COR-L47 (cell line): ENCODE measurements at places on chromosomes 6 and 20.

DNA sequence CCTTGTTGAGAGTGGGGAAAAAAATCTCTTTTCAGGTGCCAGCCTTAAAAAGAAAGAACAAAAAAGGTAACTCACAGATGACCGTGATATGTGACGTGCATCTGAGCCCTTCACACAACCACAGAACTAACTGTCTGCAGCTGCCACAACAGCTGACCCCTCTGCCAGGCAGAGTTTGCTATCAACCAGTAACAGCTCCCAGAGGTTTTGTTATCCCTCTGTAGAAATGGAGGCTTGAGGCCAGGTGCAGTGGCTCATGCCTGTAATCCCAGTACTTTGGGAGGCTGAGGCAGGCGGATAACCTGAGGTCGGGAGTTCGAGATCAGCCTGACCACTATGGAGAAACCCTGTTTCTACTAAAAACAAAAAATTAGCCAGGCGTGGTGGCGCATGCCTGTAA lies 42.8 kb downstream of the SLC52A3 start:
- no peak for DNase-seq

GRCh38 chr6:20955131-20955530 lies 420.9 kb downstream of the CDKAL1 start:
- no peak for DNase-seq

- no peak for DNase-seq
Observed at GRCh38 chr20:50272030-50272723, 81.5 kb downstream of the CEBPB start.

DNA sequence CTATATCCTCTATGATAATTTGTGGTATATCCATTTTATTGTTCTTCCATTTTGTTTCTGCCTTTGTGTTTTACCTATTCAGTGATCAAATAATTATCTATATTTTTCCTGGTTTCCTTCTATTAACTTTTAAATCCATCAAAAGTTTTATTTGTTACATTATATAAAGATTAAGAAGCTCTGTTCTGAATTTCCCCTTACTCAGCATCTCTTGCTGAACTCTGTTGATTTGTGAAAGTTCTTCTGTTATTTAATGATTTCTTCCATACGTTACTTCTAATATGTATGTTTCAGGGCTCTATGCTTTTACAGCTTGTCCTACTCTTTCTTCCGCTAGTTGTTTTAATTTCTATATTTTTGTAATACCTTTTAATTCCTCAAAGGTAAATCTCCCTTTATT lies 87.1 kb downstream of the LIN28B start:
- DNase-seq = no peak
